ENCODE measurements at places on chromosomes 11 and 22.

DNA sequence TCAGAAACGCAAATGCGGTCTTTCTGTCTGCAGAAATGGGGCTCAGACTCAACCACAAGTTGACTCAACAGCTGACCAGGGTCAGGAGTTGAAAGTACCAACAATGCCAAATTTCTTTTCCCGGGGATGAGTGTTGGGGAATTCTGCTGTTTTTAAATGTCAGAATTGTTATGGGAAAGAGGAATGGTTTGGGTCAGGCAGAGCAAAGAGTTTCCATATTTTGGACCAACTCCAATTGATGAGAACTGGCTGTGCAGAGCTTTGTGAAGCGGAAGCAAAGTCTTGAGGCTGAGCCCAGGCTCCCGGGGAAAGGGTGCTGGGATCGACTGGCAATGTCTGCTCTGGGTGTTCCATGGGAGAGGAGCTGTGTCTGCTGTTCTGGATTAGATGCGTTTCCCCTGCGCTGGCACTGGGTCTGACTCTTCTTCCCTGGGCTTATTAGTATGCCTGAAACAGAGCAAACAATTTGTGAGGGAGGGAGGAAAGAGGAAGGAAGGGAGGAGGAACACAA lies 36.2 kb downstream of the TXN2 start:
- no peak for DNase-seq

GRCh38 chr11:123406441-123407129 lies 23.5 kb upstream of the GRAMD1B start:
- no peak for DNase-seq

- DNase-seq, result no peak
Observed at GRCh38 chr11:66194391-66194790, 74.0 kb upstream of the RAB1B start.

DNA sequence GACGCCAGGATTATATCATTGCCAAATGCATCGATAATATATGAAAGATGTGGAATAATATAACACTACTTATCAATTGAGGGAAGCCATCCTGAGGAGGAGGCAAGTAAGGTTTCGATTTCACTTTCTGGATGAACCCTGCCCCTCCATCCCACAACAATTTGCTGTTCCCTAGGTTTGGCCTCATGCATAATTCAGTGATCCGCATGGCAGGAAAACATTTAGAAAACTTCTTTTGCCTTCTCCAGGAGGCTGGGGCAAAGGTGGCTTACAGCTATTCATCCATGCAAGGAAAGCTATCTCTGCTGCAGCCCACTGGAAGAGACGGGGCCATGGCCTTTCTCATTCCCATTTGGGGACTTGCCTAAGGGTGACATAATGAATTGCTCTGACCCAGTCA lies 489.4 kb upstream of the CADM1 start:
- no peak for DNase-seq

DNA sequence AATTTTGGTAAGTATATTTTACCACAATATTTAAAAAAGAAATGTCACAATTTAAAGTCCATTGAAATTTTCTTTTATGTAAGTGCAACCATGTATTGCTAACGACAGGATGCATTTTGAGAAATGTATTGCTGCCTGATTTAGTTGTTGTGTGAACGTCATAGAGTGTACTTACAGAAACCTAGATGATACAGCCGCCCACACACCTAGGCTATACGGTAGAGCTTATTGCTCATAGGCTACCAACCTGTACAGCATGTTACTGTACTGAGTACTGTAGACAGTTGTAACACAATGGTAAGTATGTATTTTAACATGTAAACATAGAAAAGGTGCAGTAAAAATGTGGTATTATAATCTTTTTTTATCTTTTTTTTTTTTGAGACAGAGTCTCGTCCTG lies 48.1 kb downstream of the CBL start:
- DNase-seq, result no peak

GRCh38 chr11:16456366-16456765 lies 100.0 kb upstream of the SOX6 start:
- no peak for DNase-seq

- no peak for DNase-seq
Observed at GRCh38 chr11:97703851-97704250, 1314.0 kb downstream of the JRKL start.

DNA sequence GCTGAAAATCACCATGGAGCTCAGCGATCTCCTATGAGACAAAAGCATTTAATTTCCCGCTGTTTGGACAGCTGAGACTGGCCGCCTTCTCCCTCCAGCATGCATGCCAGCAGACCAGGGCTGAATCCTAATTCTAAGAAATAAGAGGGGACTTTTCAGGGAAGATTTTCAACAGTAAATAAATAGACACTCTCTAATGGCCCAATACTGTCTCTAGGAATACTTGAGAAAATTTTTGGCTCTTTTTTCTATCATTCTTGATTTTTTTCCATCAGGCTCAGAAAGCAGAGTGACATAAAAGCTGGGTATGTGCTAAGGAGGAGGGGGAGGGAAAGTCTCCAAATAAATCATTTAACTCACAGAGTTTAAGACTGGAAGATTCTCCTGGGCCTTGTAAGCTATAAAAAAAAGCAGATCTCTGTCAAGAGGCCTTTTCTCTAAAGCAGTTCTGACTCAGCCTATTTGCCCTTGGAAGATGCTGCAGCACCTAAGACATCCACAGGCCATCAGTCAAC lies 17.6 kb upstream of the SPON1 start:
- DNase-seq, result no peak

DNA sequence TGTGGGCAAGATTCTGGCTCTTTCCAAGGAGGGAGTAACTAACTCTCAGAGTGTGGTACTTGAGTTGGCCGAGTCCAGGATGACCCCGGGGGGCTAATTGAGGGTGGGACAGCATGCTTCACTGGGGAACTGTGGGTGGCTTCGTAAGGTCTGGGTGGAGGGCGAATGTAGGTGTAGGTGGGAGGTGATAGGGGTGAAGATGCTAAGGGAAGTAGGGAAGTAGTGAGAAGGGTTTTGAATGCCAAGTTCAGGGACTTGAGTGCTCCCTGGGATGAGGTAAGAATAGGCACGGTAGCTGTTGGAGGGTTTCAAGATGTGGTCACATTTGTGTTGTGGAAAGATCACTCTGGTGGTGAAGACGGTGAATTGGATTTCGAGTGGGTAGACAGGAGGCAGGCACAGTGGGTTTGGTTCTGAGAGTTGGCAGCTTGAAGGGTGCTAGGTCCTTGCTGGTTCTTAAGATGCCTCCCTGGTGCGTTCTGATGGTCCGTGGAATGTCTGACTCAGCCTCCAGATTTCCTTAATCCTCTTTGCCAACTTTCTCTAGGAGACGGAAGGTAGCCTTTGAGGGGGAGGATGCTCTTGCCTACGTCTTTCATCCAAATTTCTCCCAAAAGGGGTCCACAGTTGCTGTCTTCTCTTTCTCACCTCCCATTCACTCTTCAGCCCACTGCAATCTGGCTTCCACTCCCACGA lies 2.5 kb upstream of the DNAL4 start:
- no peak for DNase-seq

- no peak for DNase-seq
Observed at GRCh38 chr11:92269021-92269420, 44.4 kb downstream of the FAT3 start.

DNA sequence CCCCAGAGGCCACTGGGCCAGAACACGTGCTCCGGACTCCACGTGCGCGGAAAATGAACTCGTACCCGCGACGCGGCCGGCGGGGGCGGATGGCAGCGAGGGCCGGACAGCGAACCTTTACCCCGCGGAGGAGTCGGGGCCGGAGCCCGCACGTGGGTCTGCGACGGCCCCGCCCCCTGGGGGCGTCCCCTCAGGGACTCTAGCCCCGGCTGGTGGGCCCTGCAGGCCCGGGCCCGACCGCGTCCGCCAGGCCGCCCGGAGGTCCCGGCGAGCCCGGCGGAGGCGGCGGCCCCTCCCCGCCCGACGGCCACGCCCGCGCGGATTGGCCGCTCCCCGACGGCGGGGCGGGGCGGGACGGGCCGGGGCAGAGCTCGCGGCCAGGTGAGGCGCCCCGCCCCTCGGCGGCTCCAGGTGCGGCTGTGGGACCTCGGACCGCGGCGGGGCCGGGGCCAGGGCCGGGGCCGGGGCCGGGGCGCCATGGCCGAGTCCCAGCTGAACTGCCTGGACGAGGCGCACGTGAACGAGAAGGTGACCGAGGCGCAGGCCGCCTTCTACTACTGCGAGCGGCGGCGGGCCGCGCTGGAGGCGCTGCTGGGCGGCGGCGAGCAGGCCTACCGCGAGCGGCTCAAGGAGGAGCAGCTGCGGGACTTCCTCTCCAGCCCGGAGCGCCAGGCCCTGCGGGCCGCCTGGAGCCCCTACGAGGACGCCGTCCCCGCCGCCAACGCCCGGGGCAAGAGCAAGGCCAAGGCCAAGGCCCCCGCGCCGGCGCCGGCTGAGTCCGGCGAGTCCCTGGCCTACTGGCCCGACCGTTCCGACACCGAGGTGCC lies at the start of gene FAM83F:
FAM83F (plus strand) TSS at position 389 of the 827 bp plus-strand sequence; CDS start at position 478, 89 bp downstream.
- no peak for DNase-seq

- peak; percentile 48 for DNase-seq
Observed at GRCh38 chr11:66363805-66364535, 7.6 kb downstream of the SLC29A2 start.

GRCh38 chr11:73465023-73465675 lies 89.0 kb downstream of the RELT start:
- DNase-seq, result no peak

DNA sequence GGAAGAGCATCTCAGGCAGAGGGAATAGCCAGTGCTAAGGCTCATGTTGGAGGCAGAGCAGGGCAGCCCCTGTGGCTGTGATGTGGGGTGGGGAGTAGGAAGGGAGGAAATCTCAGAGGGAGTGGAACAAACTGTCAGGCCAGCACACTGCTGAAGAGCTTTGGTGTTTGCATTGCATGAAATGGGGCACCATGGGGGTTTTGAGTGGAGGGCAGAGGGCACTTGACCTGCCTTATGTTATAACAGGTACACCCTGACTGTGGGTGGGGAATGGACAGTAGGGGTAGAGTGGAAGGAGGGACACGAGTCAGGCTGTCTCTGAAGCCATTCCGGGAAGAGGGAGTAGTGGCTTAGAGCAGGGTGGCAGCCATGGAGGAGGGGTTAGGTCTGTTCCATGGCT lies 24.0 kb downstream of the PRDM11 start:
- DNase-seq, result no peak

GRCh38 chr11:133711545-133711944 lies 133.8 kb downstream of the SPATA19 start:
- no peak for DNase-seq

DNA sequence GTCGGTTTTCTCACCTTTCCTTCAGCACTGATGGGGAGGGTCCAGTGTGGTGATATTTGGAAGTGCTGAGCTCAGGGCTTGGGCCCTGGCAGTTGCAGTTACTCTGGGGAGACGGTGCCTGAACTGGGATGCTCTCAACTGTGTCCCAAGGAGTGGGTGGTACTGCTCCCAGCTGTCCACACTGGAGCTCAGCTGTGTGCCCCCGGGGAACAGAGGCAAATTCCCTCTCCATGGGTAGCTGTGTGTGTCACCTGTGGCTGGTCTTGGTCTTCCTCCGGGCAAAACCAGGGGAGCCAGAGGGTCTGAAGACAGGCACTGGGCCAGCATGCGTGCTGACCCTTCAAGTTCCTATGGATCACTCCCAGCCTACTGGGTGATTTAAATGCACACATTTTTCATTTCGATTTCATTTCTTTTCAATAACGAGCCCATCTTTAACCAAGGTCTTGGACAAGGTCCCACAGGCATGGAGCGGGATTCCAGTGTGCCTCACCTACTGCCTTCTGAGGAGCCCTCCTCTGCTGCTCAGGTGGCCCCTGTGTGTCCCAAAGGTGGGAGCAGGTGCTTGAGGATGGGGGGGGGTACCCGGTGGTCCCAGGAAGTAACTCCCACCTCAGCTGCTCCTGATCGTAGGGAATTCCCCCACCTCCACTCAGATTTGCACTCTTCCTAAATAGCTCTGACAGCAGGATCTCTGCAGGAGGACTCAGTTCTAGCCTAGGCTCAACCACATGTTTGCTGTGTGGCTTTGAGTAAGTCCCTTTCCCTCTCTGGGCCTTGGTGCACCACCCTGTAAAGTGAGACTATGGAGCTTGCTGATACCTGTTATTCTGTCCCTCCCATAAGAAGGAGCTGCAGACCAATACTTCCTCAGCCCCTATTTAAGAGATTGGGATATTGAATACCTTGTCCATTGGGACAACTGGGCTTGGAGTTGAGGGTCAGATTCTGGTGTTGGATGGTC lies 16.8 kb downstream of the PRDM11 start:
- no peak for DNase-seq

DNA sequence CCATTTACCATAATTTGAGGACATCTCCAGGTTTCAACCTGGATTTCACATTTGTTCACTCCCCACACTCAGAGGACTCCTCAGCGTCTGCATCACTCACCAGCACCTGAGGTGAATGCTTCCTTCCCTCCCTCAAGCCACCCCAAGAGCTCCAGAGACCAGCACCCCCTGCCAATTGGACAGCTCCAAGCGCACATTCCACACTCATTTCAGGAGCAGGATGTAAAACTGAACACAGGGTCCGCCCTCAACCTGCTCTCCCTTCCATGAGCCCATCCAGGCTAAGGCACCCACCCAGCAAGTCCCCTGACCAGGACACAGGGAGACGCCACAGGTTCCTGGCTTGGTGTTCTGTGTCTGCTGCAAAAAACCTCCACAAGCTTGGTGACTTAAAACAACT lies 3.9 kb downstream of the SCGB1D1 start:
- no peak for DNase-seq

- peak; percentile 74 for DNase-seq
Observed at GRCh38 chr11:36352922-36353321, 56.8 kb downstream of the PRR5L start.

DNA sequence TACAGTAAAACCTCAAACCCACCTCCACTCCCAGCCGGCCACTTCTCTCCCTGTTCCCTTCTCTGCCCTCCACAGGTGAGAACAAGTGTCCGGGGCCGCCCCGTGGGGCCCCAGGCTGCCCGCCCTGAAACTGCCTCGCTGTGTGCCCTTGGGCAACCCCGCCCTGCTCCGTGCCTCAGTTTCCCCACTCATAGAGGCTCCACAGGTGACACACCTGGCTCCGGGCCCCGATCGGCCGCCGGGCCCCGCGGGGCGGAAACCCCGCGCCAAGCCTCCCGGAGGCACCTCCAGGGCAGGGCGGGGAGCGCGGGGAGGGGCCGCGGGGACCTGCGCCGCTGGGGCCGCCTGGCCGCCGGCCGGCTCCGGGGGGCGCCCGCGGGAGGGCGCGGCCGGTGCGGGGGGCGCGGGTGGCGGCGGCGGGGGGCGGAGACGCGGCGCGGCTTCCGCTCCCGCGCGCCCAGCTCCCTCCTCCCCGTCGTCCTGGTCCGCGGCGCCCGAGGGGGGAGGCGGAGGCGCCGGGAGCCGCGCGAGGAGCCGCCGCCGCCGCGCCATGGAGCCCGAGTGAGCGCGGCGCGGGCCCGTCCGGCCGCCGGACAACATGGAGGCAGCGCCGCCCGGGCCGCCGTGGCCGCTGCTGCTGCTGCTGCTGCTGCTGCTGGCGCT lies at the start of gene LRP5:
LRP5 (plus strand) TSS at position 475 of the 663 bp plus-strand sequence; CDS start at position 599, 124 bp downstream.
- no peak for DNase-seq

- no peak for DNase-seq
Observed at GRCh38 chr11:26025676-26026075, 306.3 kb upstream of the ANO3 start.

GRCh38 chr11:45739866-45740265 lies 65.1 kb upstream of the SLC35C1 start:
- no peak for DNase-seq

Measured in CD4-positive, alpha-beta T cell treated with Interleukin-6 at 100 ng/mL for 8 hours (primary cell).